Activated CD8-positive, alpha-beta T cell treated with anti-CD3 and anti-CD28 coated beads for 36 hours (primary cell): ENCODE measurements at places on chromosomes 4 and X.

DNA sequence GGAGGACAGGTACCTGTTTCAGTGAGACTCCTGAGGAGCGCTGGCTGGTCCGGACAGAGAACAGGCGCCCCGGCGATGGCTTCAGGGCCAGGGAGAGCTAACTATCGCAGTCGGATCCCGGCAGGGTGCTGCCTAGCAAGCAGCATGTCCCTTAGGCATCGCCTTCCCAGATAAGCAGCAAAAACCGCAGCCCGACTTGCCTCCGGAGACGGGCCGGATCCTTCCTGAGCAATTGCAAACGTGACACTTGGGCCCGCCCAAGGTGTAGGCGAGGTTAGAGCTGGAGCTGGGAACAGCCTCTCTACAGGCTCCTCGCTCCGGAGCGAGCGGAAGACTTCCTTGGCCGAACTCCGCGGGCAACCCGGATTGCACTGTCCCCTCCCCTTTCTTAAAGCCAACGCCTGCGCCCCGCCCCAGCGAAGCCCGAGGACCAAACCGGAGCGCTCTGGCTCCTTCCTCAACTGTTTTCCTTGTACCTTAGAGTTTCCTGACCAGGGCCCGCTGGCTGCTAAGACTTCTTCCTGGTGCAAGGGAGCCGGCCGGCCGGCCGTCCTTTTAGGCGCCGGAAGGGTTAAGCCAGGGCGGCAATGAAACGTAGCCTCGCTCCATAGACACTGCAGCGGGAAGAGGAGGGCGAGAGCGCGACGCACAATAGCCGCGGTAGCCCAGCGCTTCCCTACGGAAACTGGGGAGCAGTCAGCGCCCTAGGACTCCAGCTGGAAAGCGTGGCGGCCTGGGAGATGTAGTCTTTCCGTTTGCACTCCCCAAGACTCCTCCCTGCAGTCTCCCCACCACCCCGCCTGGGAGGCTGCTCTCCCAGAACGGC, at the start of gene OPHN1:
Gene OPHN1, minus strand, starts transcription at position 341 of the 826 bp plus-strand sequence. CDS start 475 bp downstream, outside the sequence.
- DNase-seq: no peak

DNA sequence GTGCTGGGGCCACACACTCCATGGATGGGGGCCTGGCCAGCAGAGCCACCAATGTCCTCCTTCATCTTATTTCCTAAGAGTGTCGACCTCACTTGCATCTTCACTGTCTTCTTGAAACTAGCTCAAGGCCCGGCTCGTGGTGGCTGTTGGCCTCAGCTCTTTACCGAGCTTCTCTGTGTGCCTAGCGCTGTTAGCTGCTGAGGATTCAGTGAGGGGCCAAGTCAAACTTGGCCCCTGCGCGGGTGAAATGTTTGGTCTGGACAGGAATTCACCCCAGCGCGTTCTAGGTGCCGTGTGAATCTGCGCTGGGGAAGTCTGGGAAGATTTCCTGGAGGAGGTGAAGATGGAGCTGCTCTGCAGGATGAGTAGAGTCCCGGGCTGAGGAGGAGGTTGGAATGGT, 8.5 kb downstream of the SORCS2 start:
- no peak for DNase-seq

- no peak for DNase-seq
Observed at GRCh38 chr4:177282284-177282835, 27.3 kb upstream of the NEIL3 start.

DNA sequence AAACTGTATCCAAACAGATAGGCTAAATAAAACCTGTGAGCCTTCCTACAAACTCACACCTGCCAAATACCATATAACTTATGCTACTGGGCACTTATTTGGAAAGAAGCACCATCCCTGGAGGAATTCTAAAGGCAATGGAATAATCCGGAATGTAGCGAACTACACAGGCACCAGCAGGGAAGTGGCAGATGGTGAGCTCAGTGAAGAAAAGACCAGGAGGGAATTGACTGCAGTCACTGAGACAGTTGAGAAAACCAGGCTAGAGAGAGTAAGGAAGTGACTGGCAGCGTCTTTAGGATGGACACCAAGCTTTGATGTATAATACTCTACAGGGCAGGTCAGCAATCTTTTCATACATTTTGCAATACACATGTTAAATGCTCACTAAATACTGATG, 16.3 kb downstream of the NDNF start:
- no peak for DNase-seq

- no peak for DNase-seq
Observed at GRCh38 chrX:18664947-18665346, 7.0 kb downstream of the RS1 start.

GRCh38 chr4:24802648-24803047, 7.3 kb downstream of the SOD3 start:
- DNase-seq: no peak

- no peak for DNase-seq
Observed at GRCh38 chrX:129495900-129496299, 27.4 kb downstream of the SMARCA1 start.

DNA sequence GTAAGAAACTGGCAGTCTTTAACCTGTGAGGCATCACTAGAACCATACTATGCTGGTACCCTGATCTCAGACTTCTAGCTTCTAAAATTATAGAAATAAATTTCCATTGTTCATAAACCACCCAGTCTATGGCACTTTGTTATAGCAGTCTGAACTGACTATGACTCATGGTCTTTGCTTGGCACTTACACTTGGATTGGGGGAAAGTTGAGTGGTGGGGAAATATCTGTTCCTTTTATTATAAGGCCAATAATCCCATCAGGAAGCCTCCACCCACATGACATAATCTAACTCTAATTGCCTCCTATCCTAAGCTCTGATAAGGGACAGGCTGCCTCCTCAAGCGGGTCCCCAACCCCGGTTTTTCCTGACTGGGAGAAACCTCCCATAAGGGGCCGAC, 61.4 kb upstream of the PACRGL start:
- DNase-seq: no peak

DNA sequence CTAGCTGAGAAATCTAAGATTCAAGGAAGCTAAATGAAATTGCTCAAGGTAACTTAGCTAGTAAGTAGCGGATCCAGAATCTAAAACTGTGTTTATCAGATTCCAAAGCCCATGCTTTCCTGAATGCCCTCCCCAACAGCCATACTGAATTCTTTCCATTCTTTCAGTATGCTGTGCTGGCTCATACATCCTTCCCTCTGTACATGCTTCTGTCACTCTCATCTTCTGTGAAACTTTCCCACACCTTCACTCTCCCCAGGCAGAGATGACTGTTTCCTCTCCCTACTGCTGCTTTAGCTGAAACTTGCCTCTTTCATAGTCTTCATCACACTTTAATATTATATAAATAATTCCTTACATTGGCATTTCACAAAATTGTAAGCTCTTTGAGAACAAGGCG, 39.3 kb upstream of the SMARCAD1 start:
- DNase-seq: no peak

GRCh38 chr4:8278009-8278395, 8.4 kb downstream of the HTRA3 start:
- no peak for DNase-seq

GRCh38 chr4:158786121-158786601, 17.3 kb downstream of the FNIP2 start:
- DNase-seq: no peak

DNA sequence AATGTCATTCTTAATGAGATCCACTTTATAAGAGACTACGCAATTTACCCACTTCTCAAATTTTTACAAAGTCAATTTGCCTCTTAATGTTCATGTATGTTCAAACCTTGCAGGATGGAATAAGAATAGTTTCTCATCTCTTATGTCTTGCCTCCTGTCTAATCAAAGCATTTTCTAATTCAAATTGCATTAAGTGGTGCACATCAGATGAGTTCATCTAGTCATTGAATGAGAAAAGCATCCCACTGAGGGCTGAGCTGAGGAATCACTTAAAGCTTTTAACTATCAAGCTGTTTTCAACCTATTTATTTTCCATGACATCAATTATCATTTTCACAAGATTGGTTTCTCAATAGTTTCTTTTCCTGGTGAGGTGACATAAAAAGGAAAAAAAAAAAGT, 1964.0 kb downstream of the PCDH7 start:
- DNase-seq: no peak

DNA sequence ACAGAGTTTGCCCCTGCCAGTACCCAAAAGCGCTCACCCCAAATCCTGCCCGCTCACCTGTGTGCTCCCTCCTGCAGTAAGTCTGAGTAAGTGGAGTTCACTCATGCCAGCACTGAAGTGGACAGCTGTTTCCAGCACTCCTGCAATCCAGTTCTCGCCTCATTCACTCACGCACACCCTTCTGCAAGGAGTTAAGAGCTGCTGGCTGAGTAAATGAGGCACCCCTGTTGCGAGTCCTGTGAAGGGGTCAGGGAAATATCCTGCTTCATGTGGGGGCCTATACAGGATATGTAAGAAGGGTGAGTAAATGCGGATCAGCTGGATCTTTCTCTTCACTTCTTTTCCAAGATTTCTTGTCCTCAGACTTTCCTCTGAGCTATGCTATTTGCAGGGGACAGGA, 23.5 kb downstream of the CXCL8 start:
- DNase-seq: no peak

- no peak for DNase-seq
Observed at GRCh38 chr4:124931050-124931449, 218.5 kb upstream of the ANKRD50 start.

GRCh38 chrX:120690344-120690743, 60.5 kb upstream of the C1GALT1C1 start:
- DNase-seq: no peak

DNA sequence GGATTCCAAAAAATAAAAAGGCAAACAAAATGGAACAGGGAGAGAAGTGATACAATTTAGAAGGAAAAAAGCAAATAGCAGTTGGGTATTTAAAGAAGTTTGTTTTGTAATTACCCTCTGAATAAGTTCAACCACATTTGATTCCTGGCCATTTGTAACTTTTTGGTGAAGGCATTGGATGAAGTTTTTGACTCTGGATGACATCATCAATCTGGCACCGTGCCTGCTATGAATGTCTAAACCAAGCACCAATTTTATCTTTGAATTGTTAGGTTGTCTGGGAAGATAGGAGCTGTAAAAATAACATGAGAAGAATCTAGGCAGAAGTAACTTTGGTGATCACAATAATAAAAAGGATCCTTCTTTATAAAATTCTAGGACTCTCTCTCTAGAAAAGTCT, 29.5 kb downstream of the TMPRSS11A start:
- no peak for DNase-seq

GRCh38 chr4:96205143-96205936, 365.4 kb downstream of the PDHA2 start:
- DNase-seq: no peak

DNA sequence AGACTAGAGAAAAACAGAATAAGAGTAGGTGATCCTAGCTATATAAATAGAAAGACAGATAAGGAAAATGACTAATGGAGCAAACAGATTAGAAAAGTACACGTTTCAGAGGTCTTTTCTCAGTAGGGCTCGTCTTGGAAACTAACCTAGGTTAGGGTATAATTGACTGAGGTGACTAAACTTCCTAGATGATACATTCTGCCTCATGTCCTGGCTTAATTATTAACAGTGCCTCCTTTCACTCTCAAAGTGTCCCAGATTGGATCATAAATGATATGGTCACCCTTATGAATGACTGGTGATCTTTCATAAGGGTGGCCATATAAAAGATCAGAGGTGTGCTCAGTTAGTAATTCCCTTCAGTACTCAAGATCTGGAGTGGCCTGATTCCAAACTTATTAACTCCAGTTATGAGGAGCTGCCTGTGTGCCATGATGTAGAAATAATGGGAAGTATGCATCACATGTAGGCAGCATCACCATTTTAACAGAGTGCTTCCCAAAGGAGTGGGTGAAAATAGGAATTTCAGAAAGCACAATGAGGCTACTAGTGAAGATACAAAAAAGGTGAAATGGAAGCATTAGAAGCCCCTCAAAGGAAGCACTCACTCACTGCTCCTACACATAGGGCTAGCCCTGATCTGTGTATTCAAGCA, 14.7 kb upstream of the GRIA3 start:
- no peak for DNase-seq

GRCh38 chrX:19857131-19857530, 30.3 kb downstream of the SH3KBP1 start:
- no peak for DNase-seq

DNA sequence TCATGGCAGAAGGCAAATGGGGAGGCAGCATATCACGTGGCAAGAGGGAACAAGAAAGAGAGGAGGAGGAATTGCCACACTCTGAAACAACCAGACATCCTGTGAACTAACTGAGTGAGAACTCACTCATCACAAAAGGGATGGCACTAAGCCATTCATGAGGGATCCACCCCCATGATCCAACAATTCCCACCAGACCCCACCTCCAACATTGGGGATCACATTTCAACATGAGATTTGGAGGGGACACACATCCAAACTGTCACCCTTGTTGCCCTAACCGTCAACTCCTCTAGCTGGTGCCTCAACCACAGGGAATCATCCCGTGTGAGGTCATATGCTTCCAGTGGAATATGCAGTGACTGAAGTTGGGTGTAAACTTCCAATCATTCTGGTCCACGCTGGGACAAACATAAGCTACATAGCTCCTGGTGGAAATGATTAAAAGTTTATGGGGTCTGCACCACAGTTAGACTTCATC, 62.5 kb downstream of the TEX13C start:
- DNase-seq: no peak

DNA sequence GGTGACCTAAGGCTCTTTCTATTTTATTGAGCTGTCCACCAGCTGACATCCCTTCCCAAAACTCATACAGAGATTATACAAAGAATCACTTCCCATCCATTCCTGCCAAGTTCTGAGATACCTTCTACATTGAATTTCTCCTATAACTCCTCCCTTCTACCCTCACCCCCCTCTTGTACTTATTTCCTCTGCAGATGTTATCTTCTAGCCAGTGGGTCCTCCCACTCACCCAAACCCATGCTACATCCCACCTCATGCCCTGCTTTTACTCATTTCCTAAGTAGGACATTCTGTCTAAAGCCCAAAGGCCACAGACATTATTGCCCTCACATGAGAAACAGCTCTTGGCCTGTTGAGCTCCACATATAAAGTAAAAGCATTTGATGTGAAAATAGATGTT, 28.6 kb downstream of the BMX start:
- no peak for DNase-seq

DNA sequence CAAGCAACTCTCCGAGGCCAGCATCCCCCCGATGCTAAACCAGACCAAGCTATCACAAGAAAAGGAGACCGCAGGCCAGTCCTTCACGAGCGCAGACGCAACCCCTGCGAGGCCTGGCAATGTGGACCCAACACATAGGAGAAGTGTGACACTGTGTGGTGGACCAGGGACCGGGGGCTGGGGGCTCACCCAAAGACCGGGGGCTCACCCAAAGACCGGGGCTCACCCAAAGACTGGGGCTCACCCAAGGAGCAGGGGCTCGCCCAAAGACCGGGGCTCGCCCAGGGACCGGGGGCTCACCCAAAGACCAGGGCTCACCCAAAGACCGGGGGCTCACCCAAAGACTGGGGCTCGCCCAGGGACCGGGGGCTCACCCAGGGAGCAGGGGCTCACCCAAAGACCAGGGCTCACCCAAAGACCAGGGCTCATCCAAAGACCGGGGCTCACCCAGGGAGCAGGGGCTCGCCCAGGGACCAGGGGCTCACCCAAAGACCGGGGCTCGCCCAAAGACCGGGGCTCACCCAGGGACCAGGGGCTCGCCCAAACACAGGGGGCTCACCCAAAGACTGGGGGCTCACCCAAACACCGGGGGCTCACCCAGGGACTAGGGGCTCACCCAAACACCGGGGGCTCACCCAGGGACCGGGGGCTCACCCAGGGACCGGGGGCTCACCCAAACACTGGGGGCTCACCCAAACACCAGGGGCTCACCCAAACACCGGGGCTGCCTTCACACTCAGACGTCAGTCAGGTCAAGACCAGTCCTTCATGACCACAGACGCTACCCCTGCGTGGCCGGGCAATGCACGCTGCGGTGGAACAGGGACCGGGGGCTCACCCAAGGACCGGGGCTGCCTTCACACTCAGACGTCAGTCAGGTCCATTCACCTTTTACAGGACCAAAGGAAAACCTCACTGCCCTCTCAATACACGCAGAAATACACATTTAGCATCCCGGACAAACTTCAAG, 32.9 kb downstream of the PPP2R3B start:
- no peak for DNase-seq
